Karpas-422 (cell line): ENCODE measurements at places on chromosomes 2 and 18. TPM values are rescaled to one million over a fixed set of nuclear protein-coding genes. Genes with fewer than 3 reads are reported as not detected.

DNA sequence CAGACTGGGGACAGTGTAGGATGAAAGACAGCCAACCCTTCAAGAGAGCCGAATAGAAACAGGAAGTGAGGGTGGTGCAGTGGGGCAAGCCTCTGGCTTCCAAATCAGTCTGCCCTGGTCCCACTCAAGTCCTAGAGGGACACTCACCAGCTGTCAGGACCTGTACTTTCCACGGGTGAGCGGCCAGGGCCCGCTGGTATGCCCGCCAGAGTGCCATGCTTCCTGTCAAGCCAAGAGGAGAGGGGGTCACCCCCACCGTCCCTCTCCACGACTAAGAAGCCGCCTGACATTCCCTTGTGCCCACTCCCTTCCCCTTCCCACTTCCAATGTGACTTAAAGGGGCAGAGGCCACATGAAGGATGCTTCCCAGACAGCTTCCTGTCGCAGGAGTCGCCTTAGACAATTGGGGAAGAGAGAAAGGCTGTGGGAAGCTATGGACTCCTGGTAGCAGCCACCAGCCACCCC, 564 bp downstream of the MPV17 start:
- peak; percentile 77 for DNase-seq
- peaks cover 7% of the 10 kb centered on the region; the same call in 1 of the 2 replicates for H3K36me3 ChIP-seq
- H3K27ac ChIP-seq: peak overlapping the region; percentile 84
- H3K27me3 ChIP-seq: no peaks in the 10 kb centered on the region
- peaks cover 27% of the 10 kb centered on the region for H3K4me1 ChIP-seq

GRCh38 chr18:75253784-75254183, 43.2 kb downstream of the TSHZ1 start:
- no peak overlapping the region for H3K27ac ChIP-seq
- no peak for DNase-seq
- H3K27me3 ChIP-seq: no peaks in the 10 kb centered on the region
- H3K36me3 ChIP-seq: no peaks in the 10 kb centered on the region

GRCh38 chr18:51852681-51853080, 487.3 kb upstream of the DCC start:
- no peak overlapping the region for H3K4me3 ChIP-seq
- H3K27ac ChIP-seq: no peak overlapping the region
- no peaks in the 10 kb centered on the region for H3K36me3 ChIP-seq
- no peaks in the 10 kb centered on the region for H3K4me1 ChIP-seq
- no peaks in the 10 kb centered on the region for H3K27me3 ChIP-seq

GRCh38 chr2:129864719-129865118, 114.7 kb upstream of the RAB6C start:
- no peak overlapping the region for H3K27ac ChIP-seq
- no peaks in the 10 kb centered on the region for H3K27me3 ChIP-seq
- no peaks in the 10 kb centered on the region for H3K4me1 ChIP-seq
- DNase-seq: no peak

- no peak for DNase-seq
- no peaks in the 10 kb centered on the region for H3K27me3 ChIP-seq
- H3K36me3 ChIP-seq: peaks cover 74% of the 10 kb centered on the region
- H3K27ac ChIP-seq: no peak overlapping the region
- H3K4me3 ChIP-seq: no peak overlapping the region
- peaks cover 51% of the 10 kb centered on the region for H3K4me1 ChIP-seq
Measured at GRCh38 chr18:9108911-9109310, 6.4 kb downstream of the NDUFV2 start.

- no peak overlapping the region for H3K4me3 ChIP-seq
- H3K27ac ChIP-seq: no peak overlapping the region
- DNase-seq: no peak
- H3K36me3 ChIP-seq: no peaks in the 10 kb centered on the region
- H3K27me3 ChIP-seq: no peaks in the 10 kb centered on the region
- no peaks in the 10 kb centered on the region for H3K4me1 ChIP-seq
Measured at GRCh38 chr2:60297296-60298005, 256.0 kb downstream of the BCL11A start.

- no peaks in the 10 kb centered on the region for H3K4me1 ChIP-seq
- no peaks in the 10 kb centered on the region for H3K27me3 ChIP-seq
- H3K4me3 ChIP-seq: no peak overlapping the region
Measured at GRCh38 chr2:177106212-177106611, 106.4 kb upstream of the HNRNPA3 start.

GRCh38 chr2:124026503-124026902, 1.4 kb downstream of the CNTNAP5 start:
- H3K4me3 ChIP-seq: no peak overlapping the region
- no peaks in the 10 kb centered on the region; the same call in 1 of the 2 replicates for H3K36me3 ChIP-seq
- peaks cover 26% of the 10 kb centered on the region for H3K4me1 ChIP-seq
- no peaks in the 10 kb centered on the region for H3K27me3 ChIP-seq
- DNase-seq: no peak

DNA sequence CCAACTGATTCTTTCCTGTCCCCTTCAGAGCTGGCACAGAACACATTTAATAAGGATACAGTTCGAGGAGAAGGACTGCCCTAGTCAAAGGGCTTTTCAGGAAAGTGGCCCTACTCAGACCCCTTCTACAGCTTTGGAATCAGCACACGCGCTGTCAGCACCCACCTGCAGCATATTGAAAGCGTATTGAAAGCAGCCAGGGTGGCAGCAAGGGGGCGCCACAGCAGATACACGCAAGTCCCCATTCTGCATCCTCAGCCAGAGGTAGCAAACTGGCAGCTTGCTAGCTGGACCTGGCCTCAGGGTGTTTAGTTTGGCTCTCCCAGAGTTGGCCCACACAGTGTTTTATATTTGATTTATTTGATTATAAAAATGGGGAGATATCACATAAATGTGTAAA, 101.0 kb upstream of the NT5C1B start:
- no peaks in the 10 kb centered on the region for H3K27me3 ChIP-seq
- no peaks in the 10 kb centered on the region for H3K4me1 ChIP-seq

DNA sequence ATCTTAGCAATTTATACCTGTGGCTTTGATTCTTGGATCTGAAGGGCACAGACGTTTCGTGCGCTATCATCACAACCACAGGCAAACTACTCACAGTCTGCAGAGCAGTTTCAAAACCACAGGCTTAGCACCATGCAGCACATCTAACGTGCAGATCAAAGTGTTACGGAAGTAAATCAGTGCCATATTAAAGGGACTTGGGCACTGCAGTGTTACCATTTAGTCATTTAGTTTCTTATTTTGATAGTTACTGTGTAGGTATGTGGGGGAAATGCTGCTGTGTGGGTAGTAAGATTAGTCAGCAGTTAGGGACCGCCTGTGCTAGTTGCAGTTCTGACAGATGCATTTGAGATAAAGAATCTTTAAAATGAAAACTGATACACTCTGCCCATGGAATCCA, 384.0 kb downstream of the NBAS start:
- no peak for DNase-seq
- H3K4me3 ChIP-seq: no peak overlapping the region
- H3K4me1 ChIP-seq: no peaks in the 10 kb centered on the region
- H3K36me3 ChIP-seq: no peaks in the 10 kb centered on the region

- H3K27ac ChIP-seq: no peak overlapping the region
- DNase-seq: no peak
- no peak overlapping the region for H3K4me3 ChIP-seq
- H3K36me3 ChIP-seq: no peaks in the 10 kb centered on the region; the same call in 1 of the 2 replicates
Measured at GRCh38 chr2:3130889-3131635, 246.6 kb downstream of the EIPR1 start.

GRCh38 chr18:13218368-13218991, at the start of gene LDLRAD4:
TSS of gene LDLRAD4 (plus strand) at chr18:13218760.
- no peaks in the 10 kb centered on the region for H3K27me3 ChIP-seq
- H3K4me3 ChIP-seq: no peak within 1 kb of the TSS
- DNase-seq: no peak
- no peaks in the 10 kb centered on the region for H3K4me1 ChIP-seq
- H3K27ac ChIP-seq: no peak within 1 kb of the TSS

DNA sequence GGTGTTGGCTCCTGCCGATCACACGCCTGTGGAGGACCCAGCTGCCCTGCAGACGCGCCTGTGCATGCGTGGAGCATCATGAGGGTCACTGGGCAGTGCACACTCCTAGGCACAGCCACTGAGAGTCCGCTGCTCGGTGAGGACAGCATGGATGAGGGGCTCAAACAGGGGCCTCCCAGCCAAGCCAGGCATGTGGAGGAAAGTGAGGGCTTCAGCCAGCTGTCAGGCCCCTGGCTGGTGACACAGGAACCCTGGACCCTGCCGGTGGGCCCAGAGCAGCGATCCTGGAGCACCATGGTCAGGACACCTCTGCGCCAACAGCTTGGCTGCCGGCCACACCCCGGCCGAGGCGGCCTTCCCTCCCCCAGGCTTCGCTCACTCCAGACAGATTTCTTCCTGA, 171.2 kb downstream of the RTP5 start:
- H3K4me1 ChIP-seq: no peaks in the 10 kb centered on the region
- H3K27me3 ChIP-seq: no peaks in the 10 kb centered on the region
- H3K36me3 ChIP-seq: no peaks in the 10 kb centered on the region
- H3K4me3 ChIP-seq: no peak overlapping the region
- no peak for DNase-seq

DNA sequence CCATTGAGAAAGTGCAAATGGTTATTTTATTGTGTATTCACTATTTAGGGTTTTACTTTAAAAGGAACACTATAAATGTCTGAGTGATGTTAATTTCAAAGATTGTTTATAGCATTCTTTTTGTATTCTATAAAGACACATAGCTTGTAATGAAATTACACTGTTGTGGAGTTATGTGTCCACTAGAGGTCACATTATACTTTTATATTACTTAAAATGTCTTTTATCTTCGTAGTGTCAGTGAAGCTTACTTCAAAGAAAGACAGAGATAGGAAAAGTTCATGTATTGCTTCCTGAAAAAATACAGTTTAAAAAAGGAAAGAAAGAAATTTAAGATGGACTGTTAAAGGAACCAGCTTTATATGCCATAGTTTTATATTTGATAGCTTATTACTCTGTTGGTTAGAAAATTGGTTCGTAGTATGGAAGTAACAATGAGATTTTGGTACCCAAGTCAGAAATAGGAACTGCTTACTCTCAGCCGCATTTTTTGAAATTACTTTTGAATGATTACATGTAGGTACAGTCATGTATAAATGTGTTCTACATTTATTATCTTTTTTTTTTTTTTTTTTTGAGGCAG, 20.5 kb downstream of the APLF start:
- peak; percentile 85 for DNase-seq
- H3K36me3 ChIP-seq: no peaks in the 10 kb centered on the region
- H3K4me3 ChIP-seq: no peak overlapping the region
- H3K27me3 ChIP-seq: no peaks in the 10 kb centered on the region
- H3K27ac ChIP-seq: no peak overlapping the region

GRCh38 chr2:73089270-73090030, 17.9 kb upstream of the SFXN5 start:
- no peaks in the 10 kb centered on the region for H3K4me1 ChIP-seq
- no peak overlapping the region for H3K27ac ChIP-seq
- H3K27me3 ChIP-seq: no peaks in the 10 kb centered on the region
- H3K4me3 ChIP-seq: no peak overlapping the region

GRCh38 chr2:214550786-214551185, 139.9 kb downstream of the VWC2L start:
- H3K36me3 ChIP-seq: no peaks in the 10 kb centered on the region
- H3K27ac ChIP-seq: no peak overlapping the region
- no peaks in the 10 kb centered on the region for H3K27me3 ChIP-seq
- no peaks in the 10 kb centered on the region for H3K4me1 ChIP-seq
- no peak overlapping the region for H3K4me3 ChIP-seq
- DNase-seq: no peak

DNA sequence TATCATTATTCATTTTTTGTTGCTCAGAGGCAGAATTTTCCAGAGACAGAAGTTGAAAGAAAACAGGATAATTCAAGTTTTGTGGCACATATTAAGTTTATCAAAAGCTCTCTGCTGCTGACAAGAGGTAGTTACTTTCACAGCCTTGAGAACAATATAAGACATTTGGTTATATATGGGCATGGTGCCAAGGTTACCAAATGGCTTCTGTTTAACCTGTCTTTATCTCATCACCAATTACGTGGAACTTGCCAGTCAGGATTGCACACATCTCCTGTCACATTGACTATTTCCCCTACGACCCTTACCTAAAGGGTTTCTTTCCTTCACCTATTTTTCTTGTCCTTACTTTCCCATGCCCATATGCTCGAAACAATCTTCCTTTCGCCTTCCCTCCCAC, 35.9 kb downstream of the KLF7 start:
- no peak overlapping the region for H3K27ac ChIP-seq
- no peaks in the 10 kb centered on the region for H3K4me1 ChIP-seq
- no peak for DNase-seq
- no peaks in the 10 kb centered on the region for H3K36me3 ChIP-seq
- no peak overlapping the region for H3K4me3 ChIP-seq
- no peaks in the 10 kb centered on the region for H3K27me3 ChIP-seq

GRCh38 chr2:59232394-59233165, 991.5 kb upstream of the FANCL start:
- no peaks in the 10 kb centered on the region for H3K36me3 ChIP-seq
- no peak for DNase-seq
- no peak overlapping the region for H3K4me3 ChIP-seq
- no peaks in the 10 kb centered on the region; the same call in 1 of the 2 replicates for H3K4me1 ChIP-seq
- H3K27ac ChIP-seq: no peak overlapping the region

GRCh38 chr2:123546353-123546752, 478.7 kb upstream of the CNTNAP5 start:
- no peaks in the 10 kb centered on the region for H3K4me1 ChIP-seq
- no peak for DNase-seq
- H3K27ac ChIP-seq: no peak overlapping the region
- no peak overlapping the region for H3K4me3 ChIP-seq
- no peaks in the 10 kb centered on the region for H3K36me3 ChIP-seq
- H3K27me3 ChIP-seq: no peaks in the 10 kb centered on the region

DNA sequence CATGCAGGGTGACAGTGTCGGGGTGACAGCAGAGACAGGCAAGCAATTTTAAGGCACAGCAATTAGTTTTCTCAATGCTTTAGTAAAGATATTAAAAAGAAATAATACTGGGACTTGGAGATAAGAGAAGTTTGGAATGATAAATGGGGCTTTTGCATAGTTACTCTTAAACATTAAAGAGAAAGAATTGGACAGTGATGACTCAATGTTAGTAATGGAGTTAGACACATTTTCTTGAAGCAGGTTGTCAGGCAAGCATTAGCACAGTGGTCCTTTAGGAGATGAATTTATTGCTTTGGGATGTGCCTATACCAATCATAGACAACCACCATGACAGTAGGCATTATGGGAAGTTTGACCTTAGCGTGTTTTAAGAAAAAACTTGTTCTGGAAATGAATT, 228.3 kb upstream of the RAB12 start:
- H3K27ac ChIP-seq: no peak overlapping the region
- no peaks in the 10 kb centered on the region for H3K27me3 ChIP-seq
- peaks cover 9% of the 10 kb centered on the region for H3K4me1 ChIP-seq
- no peak overlapping the region for H3K4me3 ChIP-seq
- no peak for DNase-seq
- H3K36me3 ChIP-seq: no peaks in the 10 kb centered on the region

SRD5A2 gene
- 0.04 TPM in 2 replicates for total RNA-seq

PPP1R1C gene
- total RNA-seq: not detected in 2 replicates

TMEM37 gene
- total RNA-seq: not detected in 2 replicates

PTCD3 gene
- 248 and 523 TPM in 2 replicates for total RNA-seq

EPB41L3 gene
- not detected in 2 replicates for total RNA-seq

EML6 gene
- 133 and 187 TPM in 2 replicates for total RNA-seq

ZNF892 gene
- total RNA-seq: 1.1 and 3.5 TPM in 2 replicates

GPBAR1 gene
- 0.29 and 0.82 TPM in 2 replicates for total RNA-seq

KYNU gene
- total RNA-seq: 0.75 and 1.8 TPM in 2 replicates

TUBB8B gene
- total RNA-seq: not detected in 2 replicates
